Activated CD4-positive, alpha-beta T cell treated with anti-CD3 and anti-CD28 coated beads, Interleukin-2, amount 10 ng/mL, durations not matched to agents 7 days and 5 days (primary cell): ENCODE measurements at places on chromosomes 7 and 10.

DNA sequence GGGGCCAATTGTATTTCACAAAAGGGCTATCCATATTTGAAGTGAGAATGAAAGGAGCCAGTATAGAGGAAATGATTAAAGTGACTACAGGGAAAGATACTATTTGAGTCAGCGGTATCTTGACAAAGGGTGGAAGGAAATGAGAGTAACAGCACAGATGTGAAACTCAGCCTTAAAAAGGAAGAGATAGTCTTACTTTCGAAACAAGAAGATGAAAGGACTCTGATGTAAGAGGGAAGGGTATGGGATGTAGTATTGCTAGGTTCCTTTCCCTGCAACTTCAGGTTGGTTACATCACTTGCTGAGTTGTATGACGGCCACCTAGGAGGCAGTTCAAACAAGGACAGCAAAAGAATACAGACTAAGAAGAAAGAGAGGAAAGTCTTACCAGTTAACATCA is 13.7 kb downstream of the CISD1 start:
- peak; percentile 17 for DNase-seq

GRCh38 chr7:155591055-155591775 is 44.9 kb upstream of the CNPY1 start:
- DNase-seq = no peak

DNA sequence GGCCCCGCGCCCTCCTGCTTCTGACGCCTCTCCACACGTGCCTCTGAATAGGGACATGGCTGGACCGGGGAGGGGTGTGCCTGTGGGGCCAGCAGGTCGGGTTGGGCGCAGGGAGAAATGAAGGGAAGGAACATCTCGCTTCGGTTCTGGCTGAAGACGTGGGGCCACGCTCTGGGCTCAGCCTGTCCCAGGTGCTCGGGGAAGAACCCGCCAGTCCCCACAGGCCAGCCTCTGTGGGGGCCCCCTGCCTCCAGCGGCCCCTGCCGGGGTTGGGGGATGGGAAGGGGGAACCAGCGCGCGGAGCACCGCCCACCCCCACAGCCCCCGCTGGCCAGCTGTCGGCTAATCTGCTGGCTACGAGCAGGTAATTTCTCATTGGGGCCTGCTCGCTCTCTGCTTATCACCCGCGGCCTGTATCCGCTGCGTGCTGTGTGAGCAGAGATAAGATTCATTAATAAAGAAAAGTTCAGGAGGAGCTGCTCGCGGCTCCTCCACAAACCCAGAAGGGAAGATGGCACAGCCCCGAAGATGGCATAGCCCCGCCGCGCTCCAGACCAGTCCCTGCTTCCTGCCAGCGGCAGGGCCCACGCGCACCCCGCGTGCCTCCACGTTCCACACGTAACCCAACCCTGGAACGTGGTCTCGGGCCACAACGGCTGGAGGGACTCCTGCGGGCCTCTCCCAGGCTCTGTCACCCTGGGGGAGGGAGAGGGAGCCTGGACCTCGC is 186.2 kb downstream of the ELFN1 start:
- DNase-seq = no peak

DNA sequence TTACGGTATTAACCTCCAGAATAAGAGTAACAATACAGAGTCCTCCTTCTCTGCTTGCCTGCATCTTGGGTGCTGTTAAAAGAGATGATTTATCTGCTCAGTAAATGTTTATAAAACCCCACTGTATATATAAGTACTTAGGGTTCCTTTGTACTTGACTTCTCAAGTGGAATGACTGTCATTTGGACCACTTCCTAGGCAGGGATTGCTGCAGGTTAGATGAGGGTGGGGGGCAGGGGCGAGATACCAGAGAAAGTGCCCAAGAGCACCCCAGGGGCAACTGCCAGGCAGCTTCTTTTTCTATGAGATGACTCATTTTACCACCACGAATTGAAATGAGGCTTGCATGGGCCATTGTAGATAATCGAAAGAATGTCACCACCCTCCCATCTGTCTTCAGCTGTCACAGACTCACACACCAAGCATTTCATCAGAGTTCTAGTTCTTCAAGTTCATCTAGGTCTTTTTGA is 421.9 kb upstream of the GALNT17 start:
- no peak for DNase-seq

DNA sequence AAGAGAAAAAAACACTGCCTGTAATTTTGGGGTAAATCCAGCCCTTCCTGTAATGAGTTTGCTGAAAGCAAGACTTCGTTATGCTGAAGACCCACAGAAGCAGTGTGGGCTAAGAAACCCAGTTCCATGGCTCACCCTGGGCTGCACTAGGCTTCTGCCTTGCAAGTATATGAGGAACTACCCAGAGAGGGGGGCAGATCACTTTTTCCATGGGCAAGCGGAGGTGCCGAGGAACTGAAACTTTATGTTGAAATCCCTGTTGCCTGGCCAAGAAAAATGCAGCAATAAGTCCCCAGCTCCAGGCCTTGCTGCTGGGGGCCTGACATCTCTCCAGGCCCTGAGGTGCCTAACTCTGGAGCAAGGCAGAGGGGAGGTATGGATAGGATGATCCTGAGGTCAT is 8.5 kb downstream of the RASSF4 start:
- no peak for DNase-seq

- DNase-seq = no peak
These were observed 141.9 kb downstream of the ADK start for GRCh38 chr10:74292871-74293427.

DNA sequence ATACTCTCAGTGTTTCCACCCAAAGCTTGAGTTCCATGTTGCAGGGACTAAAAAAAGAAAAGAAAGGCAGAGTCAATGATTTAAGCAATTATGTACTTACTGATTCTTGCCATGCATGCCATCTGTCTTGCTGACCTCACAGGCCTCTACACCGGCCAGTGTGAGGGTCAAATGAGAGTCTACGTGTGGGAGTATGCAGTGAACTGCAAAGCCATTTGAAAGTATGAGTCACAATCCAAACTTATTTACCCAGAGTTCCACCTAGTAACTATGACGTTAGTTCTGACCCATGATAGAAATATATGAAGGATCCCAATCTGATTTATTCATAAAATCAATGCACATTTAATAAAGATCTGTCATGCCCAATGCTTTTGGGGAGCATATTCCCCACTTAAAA is 26.5 kb downstream of the PDE1C start:
- no peak for DNase-seq

DNA sequence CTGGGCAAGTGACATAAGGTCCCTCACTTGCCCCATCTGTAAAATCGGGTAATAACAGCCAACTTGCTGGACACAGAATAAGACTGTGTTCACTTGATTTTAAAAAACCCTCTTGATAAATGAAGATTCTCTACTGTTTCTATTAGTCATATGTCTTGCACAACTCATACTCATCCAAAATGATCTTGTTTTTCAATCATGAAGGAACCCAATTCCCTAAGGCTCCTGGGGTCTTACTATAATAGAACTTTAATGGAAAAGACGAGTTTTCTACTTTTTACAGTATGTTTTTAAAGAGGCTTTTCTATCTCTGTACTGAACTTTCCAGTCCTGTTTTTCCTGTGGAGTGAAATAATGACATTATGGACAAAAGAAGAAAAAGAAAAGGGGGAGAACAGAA is 103.8 kb downstream of the ARID5B start:
- no peak for DNase-seq

DNA sequence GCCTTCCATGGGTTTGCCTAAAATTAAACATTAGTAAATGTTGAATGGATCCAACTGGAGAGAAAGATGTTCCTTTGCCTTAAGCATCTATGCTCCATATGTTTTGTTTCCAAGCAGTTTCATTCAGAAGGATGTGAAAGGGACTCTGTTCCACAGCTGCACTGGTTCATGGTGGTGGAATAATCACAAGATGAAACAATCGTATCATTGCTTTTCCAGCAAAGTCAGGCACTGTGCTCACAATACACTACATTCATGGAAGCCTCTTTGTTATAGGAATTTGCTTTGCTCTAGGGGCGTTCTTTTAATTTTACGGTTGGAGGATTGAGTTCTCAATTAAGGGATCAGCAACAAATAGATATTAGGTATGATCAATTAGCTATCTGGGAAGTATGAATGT is 33.8 kb downstream of the RAMP3 start:
- no peak for DNase-seq

- DNase-seq = no peak
These were observed 15.8 kb downstream of the ECD start for GRCh38 chr10:73152009-73152408.

- no peak for DNase-seq
These were observed 292.3 kb downstream of the SORCS1 start for GRCh38 chr10:106872176-106872575.

- DNase-seq = no peak
These were observed 70.2 kb downstream of the PDGFA start for GRCh38 chr7:449324-450019.

DNA sequence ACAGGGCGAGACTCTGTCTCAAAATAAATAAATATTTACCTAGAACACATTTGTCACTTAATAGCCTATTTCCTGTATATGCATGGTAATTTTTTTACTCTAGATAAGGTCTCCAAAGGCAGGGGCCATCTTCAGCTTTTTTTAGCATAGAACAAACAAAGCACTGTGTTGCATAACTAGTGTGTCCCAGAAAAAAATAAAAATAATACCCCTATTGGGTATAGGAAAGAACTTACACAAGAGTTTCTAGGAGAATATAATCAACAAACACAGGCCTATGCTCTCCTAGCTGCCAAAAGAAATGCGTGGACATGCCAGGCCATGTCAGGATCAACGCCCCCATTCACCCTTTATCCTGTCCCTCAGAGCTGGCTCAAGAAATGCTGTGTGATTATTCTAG is 103.6 kb downstream of the PARD3 start:
- DNase-seq = no peak

DNA sequence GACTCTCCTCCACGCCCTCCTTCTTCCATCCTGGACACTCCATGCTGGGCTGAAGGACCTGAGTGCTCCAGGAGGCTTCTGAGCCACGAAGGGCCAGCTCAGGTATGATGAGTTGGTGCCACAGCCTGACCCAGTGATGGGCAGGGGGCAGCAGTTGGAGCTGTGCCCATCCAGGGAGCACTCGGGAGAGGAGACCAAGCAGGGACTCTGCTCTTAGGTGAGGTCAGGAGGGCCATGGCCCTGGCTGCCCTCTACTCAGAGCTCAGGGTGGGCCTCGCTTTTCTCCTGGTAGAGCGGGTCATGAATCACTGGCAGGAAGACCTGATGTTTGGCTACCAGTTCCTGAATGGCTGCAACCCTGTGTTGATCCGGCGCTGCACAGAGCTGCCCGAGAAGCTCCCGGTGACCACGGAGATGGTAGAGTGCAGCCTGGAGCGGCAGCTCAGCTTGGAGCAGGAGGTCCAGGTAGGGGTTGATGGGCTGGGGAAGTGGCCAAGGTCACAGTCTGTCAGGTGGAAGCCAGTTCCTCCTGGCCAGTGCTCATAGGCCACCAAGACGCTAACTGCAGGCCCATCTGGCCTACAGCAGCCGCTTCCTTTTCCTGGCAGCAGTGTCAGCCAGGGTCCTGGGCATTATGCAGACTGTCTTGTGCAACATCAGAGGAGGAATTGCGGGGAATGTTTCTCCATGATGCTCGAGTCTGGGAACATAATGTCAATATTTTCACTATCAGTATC is 50.8 kb downstream of the ALOX5 start:
- DNase-seq = no peak

DNA sequence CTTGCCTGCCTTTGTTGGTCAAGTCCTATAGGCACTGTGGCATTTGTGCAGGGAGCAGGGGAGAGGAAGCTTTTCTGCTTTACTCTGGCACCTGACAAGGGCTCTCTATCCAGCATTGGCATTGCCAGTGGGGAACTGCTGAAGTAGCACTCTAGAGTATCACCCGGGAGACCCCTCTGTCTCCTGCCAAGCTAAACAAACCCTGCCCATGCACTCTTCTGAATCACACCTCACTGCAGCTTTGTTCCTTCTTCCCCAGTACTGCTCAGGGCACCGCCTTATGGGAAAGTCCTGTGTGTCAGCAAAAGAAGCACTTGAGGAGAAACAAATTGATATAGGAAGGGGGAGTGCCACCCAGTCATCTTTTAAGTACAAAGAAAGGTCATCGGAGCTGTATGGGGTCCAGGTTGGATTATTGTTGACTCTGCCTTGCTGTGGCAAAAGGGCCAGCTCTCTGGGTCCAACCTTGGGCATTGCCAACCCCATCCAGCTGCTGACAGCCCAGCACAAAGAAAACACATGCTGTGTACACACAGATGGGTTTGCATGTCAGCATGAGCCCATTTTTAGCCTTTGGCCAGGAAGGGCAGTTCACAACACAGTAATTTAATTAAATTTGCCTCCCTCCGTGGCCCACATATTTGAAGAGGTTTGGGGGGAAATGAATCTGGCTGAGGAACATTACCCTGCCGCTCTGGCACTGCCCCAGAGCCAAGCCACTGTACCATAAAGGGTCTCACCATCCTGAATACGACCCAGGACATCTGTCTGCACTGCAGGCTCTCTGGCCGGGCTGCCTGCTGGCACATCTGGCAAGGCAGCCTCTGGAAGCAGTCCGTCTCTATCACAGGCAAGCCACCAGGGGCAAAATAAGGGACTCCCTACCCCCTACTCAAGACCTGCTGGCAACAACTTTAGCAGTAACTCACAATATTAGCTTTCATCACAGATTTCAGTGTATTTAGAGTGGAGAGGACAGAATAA is 13.1 kb downstream of the LRRC4 start:
- DNase-seq = no peak

DNA sequence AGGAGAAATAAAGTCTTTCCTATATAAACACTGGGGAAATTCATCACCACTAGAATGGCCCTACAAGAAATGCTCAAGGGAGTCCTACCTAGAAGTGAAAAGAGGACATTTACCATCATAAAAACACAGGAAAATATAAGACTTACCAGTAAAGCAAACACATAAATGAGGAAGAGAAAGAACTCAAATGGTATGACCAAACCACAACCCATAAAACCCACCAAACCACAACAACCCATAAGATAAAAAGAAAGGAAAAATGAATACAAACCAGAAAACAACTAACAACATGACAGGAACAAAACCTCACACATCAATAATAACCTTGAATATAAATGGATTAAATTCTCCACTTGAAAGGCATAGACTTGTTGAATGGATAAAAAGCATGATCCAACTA is 71.9 kb upstream of the DIP2C start:
- DNase-seq = no peak

GRCh38 chr7:80711531-80711930 is 73.1 kb downstream of the CD36 start:
- no peak for DNase-seq

GRCh38 chr7:50268990-50269389 is 35.5 kb upstream of the IKZF1 start:
- DNase-seq = no peak

GRCh38 chr7:68423356-68423755 is 1174.9 kb upstream of the AUTS2 start:
- no peak for DNase-seq
